ENCODE measurements at places on chromosomes 5 and 9.

GRCh38 chr9:89777544-89777943 is 172.7 kb downstream of the GADD45G start:
- no peak overlapping the region for H3K4me3 ChIP-seq
- H3K27me3 ChIP-seq = no peaks in the 10 kb centered on the region
- no peak for DNase-seq

GRCh38 chr5:173075137-173075843 is 19.1 kb downstream of the CREBRF start:
- H3K4me1 ChIP-seq = no peaks in the 10 kb centered on the region
- no peaks in the 10 kb centered on the region for H3K27me3 ChIP-seq
- H3K36me3 ChIP-seq = no peaks in the 10 kb centered on the region

DNA sequence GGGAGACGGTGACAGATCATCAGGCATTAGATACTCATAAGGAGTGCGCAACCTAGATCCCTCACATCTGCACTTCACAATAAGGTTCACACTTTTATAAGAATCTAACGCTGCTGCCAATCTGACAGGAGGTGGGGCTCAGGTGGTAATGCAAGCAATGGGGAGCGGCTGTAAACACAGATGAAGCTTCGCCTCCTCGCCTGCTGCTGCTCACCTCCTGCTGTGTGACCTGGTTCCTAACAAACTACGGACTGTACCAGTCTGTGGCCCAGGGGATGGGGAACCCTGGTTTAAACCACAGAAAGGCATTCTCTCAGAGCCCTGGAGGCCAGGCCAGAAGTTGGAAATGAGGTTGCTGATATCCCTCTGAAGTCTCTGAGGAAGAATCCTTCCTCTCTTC is 323.6 kb downstream of the DRD1 start:
- H3K4me1 ChIP-seq = no peaks in the 10 kb centered on the region
- H3K27me3 ChIP-seq = no peaks in the 10 kb centered on the region
- no peak overlapping the region for H3K27ac ChIP-seq
- no peaks in the 10 kb centered on the region for H3K36me3 ChIP-seq
- DNase-seq = no peak
- no peak overlapping the region for H3K4me3 ChIP-seq

- no peak overlapping the region for H3K27ac ChIP-seq
- H3K4me3 ChIP-seq = no peak overlapping the region
- no peak for DNase-seq
Measured at GRCh38 chr5:98436667-98437066, 336.8 kb upstream of the RGMB start.

GRCh38 chr9:126219648-126220063 is 107.0 kb upstream of the MVB12B start:
- DNase-seq = no peak
- H3K27me3 ChIP-seq = peaks cover 16% of the 10 kb centered on the region
- H3K27ac ChIP-seq = no peak overlapping the region
- H3K36me3 ChIP-seq = no peaks in the 10 kb centered on the region

DNA sequence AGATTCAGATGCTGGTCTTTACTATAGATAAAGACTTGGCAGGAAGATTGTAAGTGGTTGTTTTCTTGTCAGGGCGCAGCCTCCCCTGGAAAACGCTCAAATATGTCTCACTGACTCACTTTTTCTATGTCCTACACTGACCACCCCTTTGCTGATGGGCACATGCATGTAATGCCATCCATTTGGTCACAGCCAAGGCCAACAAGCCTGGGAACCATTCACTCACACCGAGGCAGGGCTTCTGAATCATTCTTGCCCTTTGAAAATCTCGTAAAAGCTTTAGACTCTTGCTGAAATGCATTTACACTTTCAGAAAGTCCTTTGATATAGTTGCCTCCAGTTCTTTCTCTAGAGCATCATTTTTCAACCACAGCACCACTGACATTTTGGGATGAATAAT is 249.4 kb downstream of the ACTL7B start:
- H3K27me3 ChIP-seq = no peaks in the 10 kb centered on the region
- no peak for DNase-seq
- no peak overlapping the region for H3K4me3 ChIP-seq
- no peak overlapping the region for H3K27ac ChIP-seq
- H3K4me1 ChIP-seq = no peaks in the 10 kb centered on the region

GRCh38 chr5:64330728-64331231 is 165.1 kb downstream of the RNF180 start:
- no peaks in the 10 kb centered on the region for H3K27me3 ChIP-seq
- no peaks in the 10 kb centered on the region for H3K4me1 ChIP-seq
- no peak overlapping the region for H3K4me3 ChIP-seq
- H3K27ac ChIP-seq = no peak overlapping the region
- no peak for DNase-seq

GRCh38 chr9:69453746-69454145 is 128.7 kb downstream of the ENTREP1 start:
- H3K4me1 ChIP-seq = no peaks in the 10 kb centered on the region
- no peaks in the 10 kb centered on the region for H3K27me3 ChIP-seq
- no peak for DNase-seq
- peaks cover 2% of the 10 kb centered on the region for H3K36me3 ChIP-seq

- peak; percentile 89 for DNase-seq
- peaks cover 24% of the 10 kb centered on the region for H3K4me1 ChIP-seq
- H3K27me3 ChIP-seq = no peaks in the 10 kb centered on the region
- H3K27ac ChIP-seq = peak overlapping the region; percentile 83
- peaks cover 35% of the 10 kb centered on the region for H3K36me3 ChIP-seq
- H3K4me3 ChIP-seq = no peak overlapping the region
Measured at GRCh38 chr9:112119225-112120029, 55.7 kb downstream of the SUSD1 start.
